ENCODE measurements at places on chromosomes 16 and 17.

DNA sequence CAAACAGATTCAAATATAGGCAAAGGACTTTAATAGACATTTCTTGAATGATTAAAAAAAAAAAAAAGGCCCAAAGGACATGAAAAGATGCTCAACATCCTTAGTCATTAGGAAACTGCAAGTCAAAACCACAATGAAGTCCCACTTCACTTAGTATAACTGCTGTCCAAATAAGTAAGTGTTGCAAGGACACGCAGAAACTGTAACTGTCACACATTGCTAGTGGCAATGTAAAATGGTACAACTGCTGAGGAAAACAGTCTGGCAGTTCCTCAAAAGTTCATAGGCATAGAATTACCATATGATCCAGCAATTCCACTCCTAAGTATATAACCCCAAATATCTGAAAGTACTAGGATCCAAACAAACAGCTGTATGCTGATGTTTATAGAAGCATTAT, 112.7 kb downstream of the BRIP1 start:
- DNase-seq: peak; percentile 45

- no peak for DNase-seq
Observed at GRCh38 chr17:41655611-41656111, 31.3 kb upstream of the KRT17 start.

GRCh38 chr17:81315885-81316391, 20.8 kb upstream of the SLC38A10 start:
- DNase-seq: no peak

GRCh38 chr17:35801583-35802224, 6.3 kb upstream of the MMP28 start:
- no peak for DNase-seq

DNA sequence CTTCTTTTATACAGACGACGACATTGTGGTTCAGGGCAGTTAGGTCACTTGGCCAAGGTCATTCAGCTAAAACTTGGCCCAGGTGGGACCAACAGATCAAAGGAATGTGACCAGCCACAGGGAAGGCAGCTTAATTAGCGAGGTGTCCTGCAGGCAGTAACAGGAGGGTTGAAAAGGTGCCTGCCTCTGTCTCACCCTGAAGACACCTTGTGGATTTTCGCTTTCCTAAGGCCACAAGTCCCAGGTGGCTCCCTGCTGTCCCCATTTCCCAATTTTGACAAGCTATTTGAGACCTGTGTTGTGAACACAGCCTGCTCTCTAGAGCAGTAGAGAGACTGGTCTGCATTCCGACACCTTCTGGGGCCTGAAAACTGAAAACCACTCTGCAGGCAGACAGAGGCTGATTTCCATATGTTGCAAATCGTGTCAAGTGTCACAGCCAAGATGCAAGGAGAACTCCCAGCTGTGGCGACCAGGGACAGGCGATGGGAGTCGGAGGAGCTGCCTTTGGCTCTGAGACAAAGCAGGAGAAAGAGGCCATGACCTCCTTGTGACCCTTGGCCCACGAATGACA, 593.1 kb upstream of the CDH5 start:
- no peak for DNase-seq

- DNase-seq: no peak
Observed at GRCh38 chr17:48594538-48595277, 1.1 kb upstream of the HOXB5 start.

DNA sequence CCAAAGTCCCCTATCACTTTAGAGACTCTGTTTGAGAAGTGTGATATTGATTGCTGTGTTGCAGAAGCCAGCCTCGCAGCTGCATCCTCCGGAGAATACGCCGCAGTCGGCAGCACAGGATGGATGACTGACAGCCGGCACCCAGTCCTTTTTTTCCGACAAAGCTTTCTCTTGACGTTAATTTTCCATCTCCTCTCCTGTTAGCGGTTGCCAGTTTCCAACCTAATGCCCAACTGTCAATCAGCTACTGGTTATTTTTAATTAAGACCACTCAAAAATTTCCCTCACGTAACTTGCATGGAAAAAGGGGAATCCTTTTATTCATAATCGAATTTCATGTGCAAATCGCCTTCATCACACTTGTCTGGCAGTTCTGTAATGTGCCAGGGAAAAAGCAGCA, 953.9 kb downstream of the CDH11 start:
- DNase-seq: no peak

DNA sequence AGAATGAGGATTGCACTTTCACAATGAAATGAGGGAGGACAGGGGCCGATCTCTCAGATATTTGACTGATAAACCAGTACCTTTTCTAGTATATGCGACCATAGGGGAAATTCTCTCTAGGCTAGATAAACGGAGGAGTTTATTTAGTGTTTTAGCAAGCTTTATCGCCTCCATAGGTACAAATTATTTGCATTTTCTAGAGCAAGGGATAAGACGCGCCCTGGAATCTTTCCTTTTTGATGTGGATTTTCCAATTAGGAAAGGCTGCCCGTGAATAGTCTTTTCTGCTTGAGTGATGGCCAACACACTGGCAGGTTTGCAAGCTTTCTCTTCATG, 351 bp upstream of the GDPD1 start:
- no peak for DNase-seq

- DNase-seq: no peak
Observed at GRCh38 chr17:58381124-58382035, 29.4 kb upstream of the SUPT4H1 start.

DNA sequence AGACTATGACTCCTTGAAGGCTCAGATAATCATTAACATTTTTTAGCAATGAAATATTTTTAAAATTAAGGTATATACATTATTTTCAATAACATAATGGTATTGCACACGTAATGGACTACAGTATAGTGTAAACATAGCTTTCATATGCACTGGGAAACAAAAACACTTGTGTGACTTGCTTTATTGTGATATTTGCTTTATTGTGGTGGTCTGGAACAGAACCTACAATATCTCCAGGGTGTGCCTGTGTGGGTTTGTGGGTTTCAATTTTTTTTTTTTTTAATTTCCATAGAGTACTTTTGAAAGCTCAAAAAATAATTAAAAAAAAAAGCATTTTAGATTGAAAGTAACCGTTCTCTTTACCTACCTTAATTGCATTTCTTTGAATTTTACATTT, 25.3 kb downstream of the CYLD start:
- no peak for DNase-seq

DNA sequence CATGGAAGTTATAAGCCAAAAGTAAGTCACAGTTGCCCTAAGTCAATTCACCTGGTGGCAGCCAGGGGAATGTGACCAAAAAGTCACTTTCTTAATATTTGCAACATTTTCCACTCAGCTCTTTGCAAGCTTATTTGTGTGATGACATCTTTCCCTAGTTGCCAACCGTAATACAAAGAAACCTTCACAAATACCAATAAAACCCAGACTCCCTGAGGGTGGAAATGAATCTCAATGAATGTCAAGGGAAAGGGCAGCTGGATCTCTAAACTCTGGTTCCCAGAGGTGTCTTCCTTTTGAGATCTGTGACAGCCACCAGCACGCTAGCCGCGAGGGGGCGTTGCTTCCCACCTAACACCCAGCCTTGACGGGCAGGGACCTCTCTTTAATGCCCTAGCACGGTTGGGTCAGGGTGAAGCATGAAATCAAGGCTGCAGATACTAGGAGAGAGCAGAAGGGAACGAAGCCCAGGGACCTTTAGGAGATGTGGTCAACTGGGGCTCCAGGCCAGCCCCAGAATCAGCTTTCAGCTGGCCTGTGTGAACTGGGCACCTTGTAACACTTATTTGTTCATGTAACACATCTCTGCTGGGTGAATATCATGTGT, 82.2 kb downstream of the CMC2 start:
- peak; percentile 65 for DNase-seq

GRCh38 chr17:29905086-29905878, 24.7 kb downstream of the SSH2 start:
- no peak for DNase-seq

DNA sequence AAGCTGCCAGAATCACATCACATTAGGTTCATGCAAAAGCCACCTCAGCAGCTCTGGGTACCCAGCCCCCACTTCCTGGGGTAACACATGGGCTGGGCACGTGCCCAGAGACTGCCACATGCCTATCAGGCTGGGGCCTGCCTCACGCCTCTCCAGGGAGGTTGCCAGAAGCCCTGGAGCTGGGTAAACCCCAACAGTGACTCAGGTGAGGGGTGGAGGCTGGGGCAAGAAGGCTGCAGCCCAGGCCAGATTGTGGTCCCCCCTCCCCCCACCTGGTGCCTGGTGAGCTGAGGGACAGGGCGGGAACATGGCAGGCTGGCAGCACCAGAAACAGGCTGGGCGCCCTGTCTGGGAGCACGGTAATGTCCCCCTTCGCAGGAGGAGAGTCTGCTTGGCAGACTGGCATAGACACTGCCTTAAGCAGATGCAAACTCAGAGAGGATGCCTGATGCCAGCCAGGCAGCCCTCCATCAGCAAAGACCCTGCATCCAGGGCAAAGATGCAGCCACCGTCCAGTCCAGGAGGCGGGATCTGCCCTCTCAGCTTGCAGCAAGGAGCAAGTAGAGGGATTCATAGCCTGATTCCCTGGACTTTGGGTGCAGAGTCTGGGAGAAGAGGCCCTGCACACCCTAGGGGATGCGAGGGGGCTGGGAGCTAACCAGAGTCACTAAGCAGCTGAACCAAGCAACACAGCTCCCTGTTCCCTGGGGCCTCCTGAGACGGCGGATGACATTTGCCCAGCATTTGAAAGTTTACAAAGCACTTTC, 28.8 kb downstream of the NGFR start:
- DNase-seq: no peak

- DNase-seq: no peak
Observed at GRCh38 chr17:951325-952132, 28.0 kb downstream of the NXN start.

GRCh38 chr17:54439816-54440215, 460.8 kb upstream of the TOM1L1 start:
- DNase-seq: no peak

- DNase-seq: no peak
Observed at GRCh38 chr16:23288726-23289512, 13.2 kb upstream of the SCNN1B start.

DNA sequence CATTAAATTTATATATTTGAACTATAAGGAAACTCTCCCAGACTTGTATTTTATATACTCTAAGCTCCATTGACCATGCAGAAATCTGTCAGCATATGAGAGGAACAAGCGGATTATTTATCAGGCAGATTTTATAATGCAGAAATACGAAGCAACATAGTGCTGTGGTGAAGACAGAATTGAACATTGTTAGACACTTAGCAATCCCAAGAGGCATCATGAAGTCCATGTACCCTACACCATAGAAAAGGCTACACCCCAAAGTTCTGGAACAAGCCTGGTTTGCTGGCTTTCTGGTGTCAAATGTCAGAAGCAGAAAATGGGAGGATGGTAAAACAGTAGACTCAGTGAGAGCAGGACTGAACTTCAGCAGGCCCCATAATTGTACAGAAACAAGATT, 241.1 kb downstream of the PRKCA start:
- DNase-seq: no peak

GRCh38 chr17:82400830-82401229, 17.3 kb upstream of the HEXD start:
- DNase-seq: peak; percentile 88

DNA sequence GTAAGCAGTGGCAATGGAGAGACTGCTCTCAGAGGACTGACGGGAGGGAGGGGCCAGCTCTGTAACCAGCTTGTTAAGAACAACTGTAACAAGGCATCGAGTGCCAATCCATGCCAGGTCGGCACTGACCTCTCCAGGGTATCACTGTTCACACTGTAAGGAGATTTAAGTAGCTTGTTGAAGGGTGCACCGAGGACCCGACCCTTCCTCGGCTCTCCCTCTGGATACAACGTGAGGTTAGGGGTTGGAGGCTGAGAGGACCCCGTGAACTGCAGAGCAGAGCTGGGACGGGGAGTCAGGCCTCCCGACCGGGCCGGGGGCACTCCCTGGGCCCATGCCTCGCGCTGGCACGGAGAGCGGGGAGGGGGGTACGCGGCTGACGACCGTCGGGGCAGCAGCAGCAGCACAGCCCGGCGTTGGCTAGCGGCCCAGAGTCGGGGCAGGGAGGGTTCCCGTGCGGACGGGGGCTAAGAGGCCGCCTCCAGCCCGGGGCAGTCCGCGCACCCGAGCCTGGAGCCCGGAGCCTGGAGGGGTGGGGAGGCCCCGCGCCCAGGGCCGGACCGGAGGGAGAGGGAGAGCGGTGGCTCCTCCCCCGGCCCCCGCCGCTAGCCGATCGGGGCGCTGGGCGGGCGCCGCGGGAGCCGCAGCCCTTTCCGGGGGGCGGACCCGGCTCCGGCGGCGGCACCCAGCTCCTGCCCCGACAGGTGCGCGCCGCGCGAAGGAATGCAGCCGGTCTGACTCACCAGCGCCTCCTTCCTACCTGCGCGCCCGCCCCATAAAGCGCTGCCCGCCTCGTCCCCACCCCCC, at the start of gene ITGB4:
Gene ITGB4, plus strand, starts transcription at position 804 of the 807 bp plus-strand sequence. CDS start 3,245 bp downstream, outside the sequence.
- DNase-seq: peak; percentile 83

DNA sequence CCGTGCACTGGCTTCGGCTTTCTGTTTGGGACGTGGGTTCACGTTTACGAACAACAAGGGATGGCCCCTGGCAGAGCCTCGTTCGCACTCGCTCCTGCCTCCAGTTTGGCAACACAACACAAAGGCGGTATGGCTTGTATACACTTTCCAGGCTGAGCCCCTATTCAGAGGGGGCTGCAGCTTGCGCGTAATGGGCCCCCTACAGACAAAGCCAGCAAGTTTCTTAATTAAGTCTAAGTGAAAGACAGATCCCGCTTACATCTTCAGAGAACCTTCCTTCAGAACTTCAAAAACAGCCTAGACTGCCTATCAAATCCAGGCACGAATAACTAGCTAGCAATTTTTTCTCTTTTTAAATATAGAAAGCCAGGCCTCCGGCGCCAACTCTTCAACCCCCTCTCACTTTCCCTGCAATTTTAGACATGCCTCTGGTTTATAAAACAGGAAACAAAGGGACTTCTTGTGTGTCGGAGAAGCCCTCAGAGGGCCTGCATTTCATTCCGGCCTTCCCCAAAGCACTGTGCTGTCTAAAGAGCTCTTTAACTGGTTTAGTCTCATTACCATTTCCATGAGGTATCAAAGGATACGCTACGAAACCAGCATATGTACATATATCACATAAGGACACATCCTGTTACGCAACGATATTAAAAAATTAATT, 244.9 kb downstream of the STX8 start:
- no peak for DNase-seq

DNA sequence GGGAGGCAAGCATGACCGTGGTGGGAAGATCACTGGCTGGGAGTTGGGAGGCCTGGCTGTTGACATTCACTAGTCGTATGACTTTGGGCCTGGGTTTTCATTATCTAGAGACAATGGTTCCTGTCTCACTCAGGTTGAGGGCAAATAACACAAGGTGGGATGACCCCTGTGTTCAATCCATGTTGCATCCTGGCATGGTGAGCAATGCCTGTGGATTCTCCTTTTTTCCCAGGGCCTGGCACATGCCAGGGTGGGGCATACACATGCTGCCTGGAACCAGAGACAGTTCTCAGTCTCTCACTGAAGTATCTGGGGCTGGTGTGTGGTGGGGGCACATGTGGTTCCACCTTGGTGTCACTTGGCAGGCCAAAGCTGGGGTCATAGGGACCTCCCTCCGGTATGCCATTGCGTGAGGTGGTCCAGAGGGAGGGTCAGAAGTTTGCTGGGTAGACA, 5.4 kb downstream of the THRA start:
- no peak for DNase-seq
